ENCODE measurements at places on chromosomes 1 and 21.

GRCh38 chr1:160844447-160845232 is 18.0 kb downstream of the CD244 start:
- DNase-seq = no peak

DNA sequence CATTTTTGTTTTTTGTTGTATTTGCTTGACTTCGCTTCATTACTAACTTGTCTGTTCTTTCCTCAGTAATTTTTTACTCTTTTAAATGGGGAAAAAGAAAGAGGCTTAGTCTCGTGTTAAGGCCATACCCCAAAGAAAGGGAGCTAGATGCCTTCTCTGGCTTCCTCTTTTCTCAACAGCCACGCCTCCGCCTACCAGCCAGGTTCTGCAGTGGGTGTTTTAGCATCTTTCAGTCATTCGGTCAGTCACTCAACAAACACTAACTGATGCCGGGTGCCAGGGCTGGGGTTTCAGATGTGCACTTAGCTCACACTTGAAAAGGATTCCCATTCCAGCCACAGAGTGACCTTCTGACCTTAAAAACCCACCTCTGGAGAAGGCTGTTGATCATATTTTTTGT is 46.3 kb upstream of the VAV3 start:
- no peak for DNase-seq

GRCh38 chr21:45054927-45055612 is 19.3 kb upstream of the ADARB1 start:
- no peak for DNase-seq

- DNase-seq = no peak
Observed at GRCh38 chr1:175804561-175804960, 61.2 kb upstream of the TNR start.

DNA sequence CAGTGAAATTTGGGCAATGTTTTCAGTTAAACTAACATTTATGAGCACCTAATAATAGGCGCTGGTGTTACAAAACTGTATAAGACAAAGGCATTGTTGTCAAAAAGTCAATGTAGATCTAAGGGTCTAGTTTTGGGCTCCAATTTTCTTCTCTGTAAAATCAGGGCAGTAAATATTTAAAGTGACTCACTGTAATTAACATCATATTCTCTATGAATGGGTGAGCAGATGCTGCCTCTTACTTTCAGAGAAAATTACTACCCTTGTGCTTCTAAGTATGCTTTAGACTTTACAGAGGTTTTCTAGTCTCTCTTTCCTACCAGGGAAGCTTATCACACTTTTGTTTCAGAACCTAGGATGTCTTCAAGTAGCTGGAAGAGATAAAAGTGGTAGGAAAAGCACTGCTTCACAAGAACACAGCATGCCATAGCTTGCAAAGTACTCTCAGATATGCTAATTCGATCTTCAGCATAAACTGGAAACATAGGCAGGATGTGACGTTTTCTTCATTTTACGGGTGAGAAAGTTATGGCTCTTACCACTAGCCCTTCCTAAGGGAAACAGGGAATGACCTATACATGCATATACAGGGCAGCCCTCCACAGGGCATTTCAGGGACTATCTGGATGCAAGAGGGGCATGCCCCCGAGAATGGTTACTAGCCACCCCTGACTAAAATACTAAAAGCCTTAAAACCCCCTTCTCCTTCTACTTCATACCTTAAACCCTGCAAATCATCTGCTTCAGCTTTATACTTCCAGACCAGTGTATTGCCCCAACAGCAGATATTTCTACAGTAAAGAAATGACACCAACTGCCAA is 2.6 kb downstream of the C1orf116 start:
- DNase-seq = no peak

Measured in NCI-H82 (cell line).